Activated CD4-positive, alpha-beta memory T cell treated with anti-CD3 and anti-CD28 coated beads for 36 hours (primary cell): ENCODE measurements at places on chromosomes 3 and 15. TPM values are rescaled to one million over a fixed set of nuclear protein-coding genes. Genes with fewer than 3 reads are reported as not detected.

The CYP8B1 gene
- total RNA-seq: not detected

The SLC38A3 gene
- total RNA-seq: not detected

The OXTR gene
- 1.1 TPM for total RNA-seq

The SLC6A1 gene
- not detected for total RNA-seq

The MASP1 gene
- not detected for total RNA-seq

The MKRN2OS gene
- total RNA-seq: not detected

The PLA2G4E gene
- total RNA-seq: not detected

The RARB gene
- not detected for total RNA-seq

The CHRNA5 gene
- total RNA-seq: 4.5 TPM

The FOXL2 gene
- total RNA-seq: not detected

The MYZAP gene
- total RNA-seq: 0.55 TPM

The PLIN1 gene
- total RNA-seq: 0.17 TPM

The NANOGP8 gene
- not detected for total RNA-seq

The SNTN gene
- total RNA-seq: not detected

The OIP5 gene
- 11.1 TPM for total RNA-seq

The PYGO1 gene
- not detected for total RNA-seq

The CCDC54 gene
- total RNA-seq: not detected

The PAK6 gene
- 0.69 TPM for total RNA-seq

The GABRB3 gene
- total RNA-seq: 0.17 TPM

The COL6A5 gene
- not detected for total RNA-seq

The SCN5A gene
- 0.34 TPM for total RNA-seq

The NR2F2 gene
- not detected for total RNA-seq

The POTEB3 gene
- not detected for total RNA-seq

The KNG1 gene
- not detected for total RNA-seq

The SLCO2A1 gene
- total RNA-seq: not detected

The RGMA gene
- total RNA-seq: 0.12 TPM

The MYH15 gene
- total RNA-seq: 0.12 TPM

The LTK gene
- total RNA-seq: 0.34 TPM

The CPEB1 gene
- total RNA-seq: 0.07 TPM

The GOLGA6A gene
- total RNA-seq: not detected

The NAALADL2 gene
- total RNA-seq: not detected

The SCN11A gene
- total RNA-seq: 0.05 TPM

The CHL1 gene
- not detected for total RNA-seq

The BNC1 gene
- not detected for total RNA-seq

The MCF2L2 gene
- 4.7 TPM for total RNA-seq

The DNASE1L3 gene
- not detected for total RNA-seq

The SLC22A14 gene
- not detected for total RNA-seq

The MELTF gene
- 6.0 TPM for total RNA-seq

The ADAMTS7 gene
- total RNA-seq: 0.10 TPM

The ACAA1 gene
- 55.5 TPM for total RNA-seq

The PPP2R3A gene
- total RNA-seq: 0.17 TPM

The C2CD4A gene
- total RNA-seq: 2.6 TPM

The PHC3 gene
- 37.4 TPM for total RNA-seq

The SCAANT1 gene
- not detected for total RNA-seq

The GALNT15 gene
- not detected for total RNA-seq

The CASR gene
- total RNA-seq: 0.14 TPM

The UBE2E1 gene
- 82.8 TPM for total RNA-seq

The SLC28A1 gene
- not detected for total RNA-seq

The HCLS1 gene
- 251 TPM for total RNA-seq

The GNAT1 gene
- total RNA-seq: not detected

The CCR9 gene
- not detected for total RNA-seq

The SAMD7 gene
- not detected for total RNA-seq

The GOLGA6L7 gene
- not detected for total RNA-seq

The FBXO22 gene
- total RNA-seq: 67.4 TPM

The LRRIQ4 gene
- total RNA-seq: 0.14 TPM

The ROPN1 gene
- not detected for total RNA-seq

The ALPK3 gene
- 0.10 TPM for total RNA-seq
